ENCODE measurements at places on chromosomes 16 and 17.

GRCh38 chr17:69815406-69815805 lies 259.6 kb upstream of the KCNJ16 start:
- DNase-seq, result no peak

DNA sequence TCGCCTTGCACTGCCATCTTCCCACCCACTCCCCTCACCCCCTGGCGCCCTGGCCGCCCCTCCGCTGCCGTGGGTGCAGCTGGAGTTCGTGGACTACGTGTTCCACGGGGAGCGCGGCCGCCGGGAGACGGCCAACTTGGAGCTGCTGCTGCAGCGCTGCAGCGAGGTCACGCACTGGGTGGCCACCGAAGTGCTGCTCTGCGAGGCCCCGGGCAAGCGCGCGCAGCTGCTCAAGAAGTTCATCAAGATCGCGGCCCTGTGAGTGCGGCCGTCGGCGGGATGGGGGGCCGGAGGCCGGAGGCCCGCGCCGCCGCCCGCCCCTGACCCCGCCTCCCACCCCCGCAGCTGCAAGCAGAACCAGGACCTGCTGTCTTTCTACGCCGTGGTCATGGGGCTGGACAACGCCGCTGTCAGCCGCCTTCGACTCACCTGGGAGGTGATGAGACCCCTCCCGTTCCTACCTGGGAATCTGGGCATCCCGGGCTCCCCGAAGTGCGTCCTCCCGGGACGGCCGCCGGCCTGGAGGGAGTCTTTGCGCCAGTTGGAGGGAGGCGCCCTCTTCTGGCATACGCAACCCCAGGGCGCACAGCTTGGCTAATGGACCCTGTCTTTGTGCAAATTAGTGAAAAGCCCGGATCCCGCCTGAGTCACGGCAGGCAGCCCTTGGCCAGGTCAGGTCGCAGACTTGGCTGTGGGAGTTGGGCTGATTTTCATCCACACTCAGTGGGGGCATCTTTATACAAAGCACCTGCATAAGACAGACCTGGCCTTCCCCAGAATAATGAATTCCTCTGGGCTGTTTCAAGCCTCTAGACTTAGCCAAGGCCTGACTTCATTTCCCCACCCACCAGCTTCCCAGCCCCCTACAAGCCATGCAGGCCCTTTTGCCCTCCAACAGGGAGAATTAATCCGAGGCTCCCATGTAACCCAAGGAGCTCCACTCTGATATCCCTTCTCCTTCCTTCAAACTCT lies 14.3 kb downstream of the RAPGEFL1 start:
- DNase-seq, result peak; percentile 73

- no peak for DNase-seq
Observed at GRCh38 chr16:66618588-66619375, 14.3 kb downstream of the CMTM3 start.

DNA sequence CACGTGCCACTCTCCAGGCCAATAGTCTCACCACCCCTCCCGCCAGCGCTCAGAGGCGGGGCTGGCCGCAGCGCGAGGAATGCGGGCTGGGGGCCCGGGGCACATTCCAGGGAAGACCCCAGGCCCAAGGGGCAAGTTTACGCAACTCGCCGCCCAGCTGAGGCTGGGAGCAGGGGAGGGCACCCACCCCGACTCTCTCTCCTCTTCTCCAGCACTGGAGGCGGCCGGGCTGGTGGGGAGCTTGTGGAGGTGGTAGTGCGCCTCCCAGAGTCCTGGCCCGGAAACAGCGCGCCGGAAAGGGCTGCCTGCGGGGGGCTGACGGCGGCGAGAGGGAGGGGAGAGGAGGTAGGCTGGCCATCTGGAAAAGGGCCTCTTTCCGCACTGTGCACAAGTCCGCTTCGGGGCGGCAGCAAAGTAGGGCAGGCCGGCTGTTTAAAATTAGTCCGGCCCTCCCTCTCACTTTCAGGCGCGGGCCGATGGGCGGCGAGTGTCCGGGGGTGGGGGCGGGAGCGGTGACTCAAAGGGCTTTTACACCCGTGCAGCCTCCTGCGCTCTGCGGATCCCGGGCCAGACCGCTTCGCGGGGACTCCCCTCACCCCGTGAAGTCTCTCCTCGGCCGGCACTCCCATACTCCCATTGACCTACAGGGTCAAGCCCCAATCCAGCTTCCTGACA lies 1.1 kb downstream of the FHOD1 start:
- DNase-seq, result peak; percentile 51

DNA sequence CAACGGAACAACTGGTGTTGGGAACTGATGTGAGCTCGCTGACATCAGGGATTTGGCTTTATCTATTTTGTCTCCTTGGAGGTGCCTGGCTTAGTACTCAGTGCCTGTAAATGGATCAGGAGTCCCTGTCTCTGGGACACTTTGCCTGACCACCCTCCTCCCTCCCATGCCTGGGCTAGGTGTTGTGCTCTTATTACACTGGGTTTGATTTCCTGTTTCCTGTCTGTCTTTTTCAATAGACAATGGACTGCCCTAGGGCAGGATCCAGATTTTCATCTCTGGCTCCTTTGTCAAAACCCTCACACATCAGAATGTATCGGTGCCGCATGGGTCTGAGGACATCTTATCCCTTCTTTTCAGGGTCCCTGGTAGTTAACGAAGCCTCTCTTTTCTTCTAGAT lies 223.6 kb upstream of the ASIC2 start:
- no peak for DNase-seq

GRCh38 chr17:2551928-2552327 lies 40.2 kb upstream of the METTL16 start:
- no peak for DNase-seq

DNA sequence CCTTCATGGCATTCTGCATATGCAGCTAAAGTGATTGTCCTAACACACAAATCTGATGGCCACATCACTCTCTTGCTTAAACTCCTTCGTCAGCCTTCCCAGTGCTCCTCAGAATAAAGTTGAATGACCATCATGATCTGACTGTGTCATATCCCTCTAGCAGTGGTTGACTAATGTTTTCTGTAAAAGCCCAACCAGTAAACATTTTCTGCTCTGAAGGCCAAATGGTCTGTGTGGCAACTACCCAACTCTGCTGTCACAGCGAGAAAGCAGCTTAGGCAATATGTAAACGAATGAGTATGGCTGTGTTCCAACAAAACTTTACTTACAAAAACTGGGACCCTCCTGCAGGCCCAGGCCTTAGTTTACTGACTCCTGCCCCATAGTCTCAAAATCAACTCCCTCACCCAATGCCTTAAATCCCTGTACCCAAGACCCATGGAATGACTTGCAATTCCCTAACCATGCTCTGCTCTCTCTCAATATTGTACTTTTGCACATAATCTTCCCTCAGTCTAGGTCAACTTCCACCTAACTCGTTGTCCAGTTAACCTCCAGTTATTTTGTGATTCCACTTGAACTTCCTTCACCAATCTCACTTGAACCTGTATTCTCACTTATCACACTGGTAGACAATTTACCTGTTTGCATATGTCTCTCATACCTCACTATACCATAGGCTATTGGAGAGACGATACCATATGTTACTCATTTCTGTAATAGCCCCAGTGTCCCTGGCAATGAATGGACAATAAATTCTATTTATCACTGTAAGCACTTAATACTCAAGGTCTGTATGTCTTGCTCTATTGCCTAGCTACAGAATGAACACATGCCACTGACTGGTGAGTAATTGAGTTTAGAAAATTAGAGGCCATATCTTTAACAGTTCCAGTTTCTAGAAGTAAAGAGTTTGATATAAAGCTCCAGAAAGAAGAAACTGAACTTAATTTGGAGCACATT lies 29.1 kb downstream of the TMEM100 start:
- DNase-seq, result no peak

GRCh38 chr16:64738321-64738960 lies 383.4 kb downstream of the CDH11 start:
- DNase-seq, result no peak

- DNase-seq, result no peak
Observed at GRCh38 chr17:36730857-36731490, 129.6 kb downstream of the MRM1 start.

- no peak for DNase-seq
Observed at GRCh38 chr17:81803728-81804558, at the start of gene GCGR. GCGR (plus strand) TSS chr17:81804150; CDS start chr17:81809019, 4,869 bp downstream.

GRCh38 chr16:77780378-77780837 lies 8.0 kb upstream of the VAT1L start:
- DNase-seq, result no peak

DNA sequence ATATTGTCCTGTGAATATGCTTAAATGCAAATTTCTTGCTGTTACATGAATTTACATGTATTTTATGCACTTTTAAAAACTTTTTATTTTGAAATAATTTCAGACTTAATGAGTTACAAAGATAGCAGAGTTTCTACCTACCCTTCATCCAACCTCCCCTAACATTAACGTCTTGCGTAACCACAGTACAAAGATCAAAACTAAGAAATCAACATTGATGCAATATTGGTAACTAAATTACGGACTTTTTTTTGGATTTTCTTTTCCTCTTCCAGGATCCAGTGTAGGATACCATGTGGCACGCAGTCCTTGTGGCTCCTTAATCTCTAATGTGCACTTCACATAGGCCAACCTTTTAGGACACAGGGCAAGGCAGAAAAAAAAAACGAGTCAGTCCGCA lies 124.9 kb downstream of the ABCC12 start:
- no peak for DNase-seq

DNA sequence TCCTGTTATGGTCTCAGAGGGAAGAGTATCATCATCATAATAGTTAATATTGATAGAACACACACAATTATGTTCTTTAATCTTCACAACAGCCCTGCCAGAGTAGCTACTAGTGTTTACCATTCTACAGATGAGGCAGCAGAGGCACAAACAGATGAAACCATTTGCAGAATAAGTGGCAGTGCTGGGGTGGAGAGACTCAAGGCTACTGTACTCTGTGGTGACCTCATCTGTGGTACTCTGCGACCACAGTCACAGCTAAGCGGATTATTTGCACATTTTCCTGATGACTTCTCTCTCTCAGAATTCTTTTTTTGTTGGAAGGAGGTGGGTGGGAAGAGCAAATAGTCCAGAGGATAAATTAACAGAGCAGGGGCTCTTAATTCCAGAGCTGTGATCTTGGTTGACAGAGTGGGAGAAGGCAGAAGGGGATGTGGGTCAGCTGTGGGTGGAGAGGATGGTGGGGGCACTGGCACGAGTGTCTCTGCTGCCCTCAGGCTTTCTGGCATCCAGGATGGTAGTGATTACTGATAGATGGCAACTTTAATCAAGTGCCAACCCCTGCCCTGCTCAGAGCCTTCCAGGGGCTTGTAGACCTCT lies 41.8 kb downstream of the MRM1 start:
- no peak for DNase-seq

DNA sequence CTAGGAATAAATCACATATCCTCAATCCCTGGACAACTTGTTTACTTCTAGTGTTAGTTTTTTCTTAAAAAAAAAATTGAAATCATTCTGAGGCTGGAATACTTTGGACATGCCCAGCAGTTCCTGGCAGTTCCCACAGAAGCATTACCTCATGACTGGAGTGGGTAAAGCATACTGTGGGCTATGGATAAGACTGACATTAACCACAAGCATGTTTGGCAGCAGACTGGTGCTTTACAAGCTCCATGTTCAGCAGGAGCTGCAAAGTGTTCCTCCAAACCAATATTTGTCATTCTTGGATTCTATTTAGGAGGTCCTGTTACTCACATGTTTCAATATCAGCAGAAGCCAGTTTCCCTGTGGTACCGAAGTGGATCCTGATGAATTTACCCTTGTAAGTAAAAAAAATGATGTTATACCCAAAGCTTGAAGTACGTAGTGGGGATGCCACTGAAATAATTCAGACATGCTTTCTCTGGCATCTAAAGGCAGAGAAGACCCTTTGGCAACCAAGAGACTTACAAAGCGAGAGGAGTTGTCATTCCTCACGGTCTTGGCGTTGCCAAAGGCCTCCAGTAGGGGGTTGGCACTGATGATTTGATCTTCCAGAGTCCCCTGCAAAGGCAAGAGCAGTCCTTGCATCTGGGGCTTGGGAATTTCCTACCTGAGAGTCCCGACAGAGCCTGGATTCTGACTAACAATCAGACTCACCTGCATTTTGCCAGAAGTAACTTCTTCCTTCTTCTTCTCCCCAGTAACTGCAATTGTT lies 4.9 kb downstream of the MYH1 start:
- no peak for DNase-seq

DNA sequence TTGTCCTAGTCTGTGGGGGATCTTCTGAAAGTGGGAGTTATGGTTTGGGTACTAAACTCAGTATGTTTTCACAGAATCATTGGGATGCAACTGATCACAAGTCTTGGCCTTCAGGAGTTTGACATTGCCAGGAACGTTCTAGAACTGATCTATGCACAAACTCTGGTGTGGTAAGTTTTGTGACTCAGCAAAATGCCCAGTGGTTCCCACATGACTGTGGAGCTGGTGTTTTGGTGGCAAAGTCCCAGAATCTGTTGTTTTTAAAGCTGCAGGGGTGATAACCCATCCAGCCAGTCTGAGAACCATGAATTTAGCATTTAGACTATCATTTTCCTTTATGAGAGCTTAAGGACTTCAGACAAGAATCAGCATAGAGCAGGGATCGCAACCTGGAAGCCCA lies 40.6 kb downstream of the GDE1 start:
- no peak for DNase-seq

GRCh38 chr17:59311051-59311468 lies 20.4 kb upstream of the YPEL2 start:
- DNase-seq, result peak; percentile 14

DNA sequence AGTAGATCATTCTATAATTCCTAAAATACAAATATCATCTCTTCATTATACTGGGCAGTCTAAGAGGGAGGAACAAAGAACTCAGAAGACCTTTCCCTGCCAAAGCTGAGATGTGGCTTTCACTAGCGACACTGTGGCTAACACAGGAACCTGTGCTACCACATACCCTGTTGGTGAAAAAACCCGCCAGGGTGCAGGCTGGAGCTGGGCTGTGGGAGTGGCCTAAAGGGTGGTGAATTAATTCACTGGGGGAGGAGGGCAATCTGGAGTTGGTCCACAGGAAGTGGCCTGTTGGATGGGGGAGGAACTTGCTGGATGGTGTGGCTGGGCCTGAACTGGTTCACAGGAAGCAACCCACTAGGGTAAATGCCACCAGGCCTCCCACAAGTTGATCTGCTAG lies 7.4 kb downstream of the ZNF594 start:
- DNase-seq, result no peak
